ENCODE measurements at places on chromosomes 4 and X. TPM values are rescaled to one million over a fixed set of nuclear protein-coding genes. Genes with fewer than 3 reads are reported as not detected.

Gene PPP1R2C
- total RNA-seq, result not detected

Gene STK32B
- total RNA-seq, result 2.7 TPM

Gene TEX13B
- not detected for total RNA-seq

Gene RPA4
- 1.1 TPM for total RNA-seq

Gene NPY1R
- under 0.01 TPM for total RNA-seq

GRCh38 chr4:40731792-40732245, 17.9 kb upstream of the NSUN7 start:
- no peak overlapping the region for H3K27ac ChIP-seq
- DNase-seq, result no peak
- H3K4me3 ChIP-seq, result no peak overlapping the region
- H3K4me1 ChIP-seq, result no peaks in the 10 kb centered on the region

- no peaks in the 10 kb centered on the region for H3K36me3 ChIP-seq
- H3K4me1 ChIP-seq, result peaks cover 7% of the 10 kb centered on the region
- no peak for DNase-seq
- peaks cover 3% of the 10 kb centered on the region for H3K27me3 ChIP-seq
- H3K4me3 ChIP-seq, result no peak overlapping the region
Measured at GRCh38 chr4:106450249-106450648, 81.7 kb upstream of the GIMD1 start.

DNA sequence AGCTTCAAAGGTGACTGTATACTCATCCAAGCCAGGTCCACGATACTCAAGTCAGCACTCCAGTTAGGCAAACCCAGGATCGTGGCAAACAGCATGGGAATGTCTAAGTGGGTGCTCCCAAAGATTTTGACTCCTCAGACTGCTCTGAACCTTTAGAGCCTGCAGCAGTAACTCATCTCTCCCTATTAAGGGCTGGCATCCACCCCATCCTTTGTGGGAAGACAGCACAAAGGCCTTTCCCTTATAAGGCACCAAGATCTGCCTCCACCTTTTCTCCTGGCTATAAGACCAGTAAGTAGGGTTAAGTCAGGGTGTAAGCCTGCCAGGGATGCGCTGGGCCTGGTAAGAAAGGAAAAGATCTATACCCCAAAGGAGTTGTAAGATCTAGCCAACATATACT, 23.6 kb upstream of the SLC25A43 start:
- no peaks in the 10 kb centered on the region for H3K27me3 ChIP-seq
- H3K4me1 ChIP-seq, result peaks cover 17% of the 10 kb centered on the region
- peak overlapping the region; percentile 37 for H3K27ac ChIP-seq
- H3K4me3 ChIP-seq, result no peak overlapping the region

DNA sequence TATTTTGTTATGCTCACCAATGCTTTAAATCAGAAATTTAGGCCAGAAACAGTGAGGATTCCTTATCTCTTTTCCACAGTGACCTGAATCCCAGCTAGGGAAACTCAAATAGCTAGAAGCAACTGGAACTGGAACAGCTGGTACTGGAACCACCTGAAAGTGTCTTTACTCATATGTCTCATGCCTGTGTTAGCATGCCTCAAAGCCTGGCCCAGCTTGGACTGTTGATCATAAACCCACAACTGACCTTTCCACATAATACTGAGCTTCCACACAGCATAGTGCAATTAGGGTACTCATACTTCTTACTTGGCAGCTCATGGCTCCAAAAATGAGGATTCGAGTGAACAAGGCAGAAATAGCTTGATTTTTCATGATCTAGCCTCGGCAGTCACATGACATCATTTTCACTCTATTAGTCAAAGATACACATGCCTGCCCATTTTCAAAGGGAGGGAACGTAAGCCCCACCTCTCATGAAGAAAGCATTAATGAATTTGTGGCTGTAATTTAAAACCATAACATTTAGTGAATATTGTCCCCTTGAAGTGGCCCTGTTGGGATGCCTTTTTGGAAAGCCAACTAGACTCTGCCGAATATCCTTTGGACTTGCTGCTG, 80.8 kb upstream of the ACSL1 start:
- H3K27ac ChIP-seq, result no peak overlapping the region
- no peaks in the 10 kb centered on the region for H3K36me3 ChIP-seq
- no peaks in the 10 kb centered on the region for H3K4me1 ChIP-seq
- no peak overlapping the region for H3K4me3 ChIP-seq
- no peak for DNase-seq

DNA sequence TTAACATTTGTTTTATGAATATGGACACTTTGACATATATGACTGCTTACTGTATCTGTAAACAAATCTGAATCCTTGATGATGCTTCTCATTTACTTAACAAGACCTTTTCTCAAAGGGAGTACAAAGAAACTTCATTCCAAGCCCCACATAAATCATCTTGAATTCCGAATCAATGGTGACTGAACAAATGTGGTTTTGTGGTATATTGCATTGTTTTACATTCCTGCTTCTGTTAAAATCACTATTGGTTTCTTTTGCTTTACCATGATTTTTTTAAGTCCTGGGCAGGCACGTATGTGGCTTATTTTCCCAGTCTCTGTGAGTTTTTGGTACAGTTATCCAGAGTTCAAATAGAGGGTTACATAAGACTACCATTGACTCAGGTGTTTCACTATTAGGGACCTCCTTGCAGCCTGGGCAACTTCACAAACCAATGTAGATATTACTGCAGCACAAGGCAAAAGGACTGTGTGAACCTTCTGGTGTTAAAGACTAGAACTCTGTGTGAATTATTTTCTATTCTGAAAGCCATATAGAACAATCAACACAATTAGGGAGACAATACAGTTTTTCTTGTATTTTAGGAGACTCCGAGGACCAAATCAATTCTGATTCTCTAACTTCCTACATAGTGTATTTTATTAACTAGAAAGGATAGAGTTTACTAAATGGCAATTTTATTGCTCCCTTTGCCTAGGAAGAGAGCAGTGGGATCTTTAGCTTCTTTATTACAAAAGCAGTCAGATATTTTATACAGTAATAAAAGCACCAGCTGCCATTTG, 196.4 kb downstream of the GALNTL6 start:
- H3K4me3 ChIP-seq, result no peak overlapping the region
- no peaks in the 10 kb centered on the region for H3K4me1 ChIP-seq
- H3K27me3 ChIP-seq, result no peaks in the 10 kb centered on the region
- no peaks in the 10 kb centered on the region for H3K36me3 ChIP-seq
- no peak overlapping the region for H3K27ac ChIP-seq

- DNase-seq, result no peak
- no peaks in the 10 kb centered on the region for H3K36me3 ChIP-seq
- H3K27me3 ChIP-seq, result no peaks in the 10 kb centered on the region
- H3K4me1 ChIP-seq, result peaks cover 6% of the 10 kb centered on the region
- H3K27ac ChIP-seq, result no peak overlapping the region
- H3K4me3 ChIP-seq, result no peak overlapping the region
Measured at GRCh38 chr4:37816006-37816405, 10.5 kb upstream of the PGM2 start.

- H3K27me3 ChIP-seq, result no peaks in the 10 kb centered on the region
- no peak overlapping the region for H3K4me3 ChIP-seq
- H3K4me1 ChIP-seq, result peaks cover 3% of the 10 kb centered on the region
- no peak overlapping the region for H3K27ac ChIP-seq
Measured at GRCh38 chr4:106289737-106290136, 26.3 kb downstream of the TBCK start.

DNA sequence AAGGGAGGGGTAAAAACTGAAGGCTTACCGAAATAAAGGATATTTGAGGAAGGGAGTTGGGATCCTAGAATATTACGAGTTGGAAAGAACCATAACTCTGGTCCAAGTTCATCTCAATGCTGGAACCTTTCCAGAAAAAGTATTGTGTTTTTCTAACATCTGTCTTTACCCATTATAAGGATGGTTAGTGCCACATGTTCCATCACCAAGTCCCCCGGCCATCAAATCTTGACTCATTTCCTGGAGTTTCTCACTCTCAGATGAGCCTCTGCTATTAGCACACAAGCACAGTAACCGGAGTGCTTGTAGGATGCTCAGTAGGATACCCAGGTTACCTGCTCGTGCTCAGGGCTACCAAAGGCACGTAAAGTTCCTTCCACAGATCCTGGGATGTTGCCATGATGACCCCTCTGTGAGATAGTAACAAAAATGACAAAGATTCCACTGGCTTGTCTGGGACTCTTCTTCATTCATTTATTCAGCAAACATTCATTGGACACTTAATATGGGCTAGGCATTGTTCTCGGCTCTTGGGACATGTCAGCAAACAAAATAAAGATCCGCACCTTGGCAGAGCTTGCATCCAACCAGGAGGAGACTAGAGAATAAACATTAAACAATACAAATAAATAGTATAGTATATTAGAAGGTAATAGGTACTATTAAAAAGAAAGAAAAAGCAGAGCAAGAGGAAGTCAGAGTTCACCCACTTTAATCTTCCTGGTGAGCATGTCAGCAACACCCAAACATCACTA, 36.3 kb downstream of the PKD2 start:
- peaks cover 72% of the 10 kb centered on the region for H3K36me3 ChIP-seq
- H3K27me3 ChIP-seq, result no peaks in the 10 kb centered on the region
- no peak for DNase-seq
- no peak overlapping the region for H3K27ac ChIP-seq

GRCh38 chrX:50581405-50581804, 110.8 kb upstream of the DGKK start:
- no peaks in the 10 kb centered on the region for H3K4me1 ChIP-seq
- H3K4me3 ChIP-seq, result no peak overlapping the region
- no peak overlapping the region for H3K27ac ChIP-seq
- H3K36me3 ChIP-seq, result no peaks in the 10 kb centered on the region
- no peak for DNase-seq

DNA sequence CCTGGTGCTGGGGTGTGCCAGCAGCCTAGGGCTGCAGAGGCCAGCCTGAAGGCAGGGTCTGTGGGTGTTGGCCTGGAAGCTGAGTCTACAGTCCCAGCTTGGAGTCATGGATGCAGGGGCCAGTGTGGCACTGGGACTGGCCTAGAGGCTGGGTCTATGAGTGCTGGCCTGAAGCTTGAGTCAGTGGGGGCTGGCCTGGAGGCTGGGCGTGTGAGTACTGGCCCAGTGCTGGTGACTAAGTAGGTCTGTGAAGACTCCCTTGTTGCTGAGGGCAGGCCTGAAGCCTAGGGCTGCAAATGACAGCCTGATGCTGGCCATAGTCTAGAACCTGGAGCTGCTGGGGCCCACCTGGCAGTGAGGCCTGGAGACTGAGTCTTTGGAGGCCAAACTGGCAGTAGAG, 31.3 kb upstream of the ALG13 start:
- H3K27me3 ChIP-seq, result no peaks in the 10 kb centered on the region
- no peaks in the 10 kb centered on the region for H3K36me3 ChIP-seq
- no peak for DNase-seq
- no peak overlapping the region for H3K27ac ChIP-seq

GRCh38 chr4:110869114-110869513, 246.2 kb upstream of the PITX2 start:
- peak; percentile 91 for DNase-seq
- H3K36me3 ChIP-seq, result no peaks in the 10 kb centered on the region
- H3K27ac ChIP-seq, result peak overlapping the region; percentile 43
- H3K4me1 ChIP-seq, result peaks cover 44% of the 10 kb centered on the region
- H3K4me3 ChIP-seq, result no peak overlapping the region

DNA sequence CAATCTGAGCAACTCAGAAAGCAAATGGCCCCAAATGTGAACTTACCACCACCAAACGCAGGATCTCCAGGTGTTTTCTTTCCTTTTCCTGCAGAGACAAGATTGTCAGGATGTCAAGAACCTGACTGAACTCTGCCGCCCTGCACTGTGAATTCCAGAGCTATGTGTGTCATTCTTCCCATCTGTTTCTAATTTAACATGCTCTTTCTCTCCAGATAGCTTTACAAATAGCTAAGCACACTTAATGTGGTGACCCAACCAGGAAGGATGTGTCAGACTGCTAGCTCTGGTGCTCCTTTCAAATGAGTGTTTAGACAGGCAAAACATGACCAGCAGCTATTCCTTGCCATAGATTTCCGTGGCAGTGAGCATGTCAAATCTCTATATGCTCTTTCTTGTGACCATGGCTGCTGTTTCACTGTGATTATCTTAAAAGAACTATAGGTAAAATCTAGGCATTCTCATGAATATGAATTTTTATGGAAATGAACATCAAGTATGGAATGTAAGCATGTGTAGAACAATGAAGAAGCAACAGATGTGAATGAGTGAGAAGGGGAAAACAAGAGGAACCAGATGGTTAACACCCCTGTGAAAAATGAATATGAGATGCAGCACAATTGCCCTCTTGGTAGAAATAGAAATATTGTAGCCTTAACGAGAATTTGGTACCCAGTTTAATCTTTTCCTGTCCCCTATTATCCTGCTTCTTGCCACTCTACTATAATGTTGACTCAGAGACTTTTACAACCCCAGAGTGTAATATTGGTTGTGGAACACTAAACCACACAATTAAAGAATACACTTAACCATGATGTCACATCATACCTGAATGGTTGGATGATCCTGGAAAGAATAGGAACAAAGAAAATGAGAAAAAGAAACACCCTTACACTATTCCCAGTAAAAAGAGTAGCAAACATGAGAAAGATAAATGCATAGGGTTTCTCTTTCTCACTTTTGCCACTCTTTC, 247.8 kb upstream of the DKK2 start:
- no peaks in the 10 kb centered on the region for H3K36me3 ChIP-seq
- peak; percentile 37 for DNase-seq
- H3K27me3 ChIP-seq, result no peaks in the 10 kb centered on the region
- peak overlapping the region; percentile 13 for H3K4me3 ChIP-seq
- H3K4me1 ChIP-seq, result peaks cover 25% of the 10 kb centered on the region
- H3K27ac ChIP-seq, result peak overlapping the region; percentile 44

DNA sequence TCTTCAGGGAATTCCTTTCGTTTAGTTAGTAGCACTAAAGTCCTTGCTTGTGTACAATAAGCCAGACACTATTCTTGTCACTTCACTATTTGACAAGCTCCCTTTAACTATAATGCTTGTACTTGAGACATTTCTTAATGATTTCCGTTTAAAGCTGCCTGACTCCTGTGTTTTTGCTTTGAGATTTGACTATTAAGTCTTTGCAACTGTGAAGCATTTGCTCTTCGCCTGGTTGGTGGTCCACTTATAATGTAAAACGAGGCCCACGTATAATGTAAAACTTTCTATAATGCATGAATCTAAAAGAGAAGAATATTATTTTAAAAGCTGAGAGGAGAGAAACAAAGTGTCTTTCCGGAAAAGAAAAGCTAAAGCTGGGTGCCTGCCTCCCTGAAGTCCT, 204.1 kb upstream of the FAM47C start:
- H3K27ac ChIP-seq, result no peak overlapping the region
- H3K4me3 ChIP-seq, result no peak overlapping the region
- H3K36me3 ChIP-seq, result no peaks in the 10 kb centered on the region
- no peaks in the 10 kb centered on the region for H3K27me3 ChIP-seq

DNA sequence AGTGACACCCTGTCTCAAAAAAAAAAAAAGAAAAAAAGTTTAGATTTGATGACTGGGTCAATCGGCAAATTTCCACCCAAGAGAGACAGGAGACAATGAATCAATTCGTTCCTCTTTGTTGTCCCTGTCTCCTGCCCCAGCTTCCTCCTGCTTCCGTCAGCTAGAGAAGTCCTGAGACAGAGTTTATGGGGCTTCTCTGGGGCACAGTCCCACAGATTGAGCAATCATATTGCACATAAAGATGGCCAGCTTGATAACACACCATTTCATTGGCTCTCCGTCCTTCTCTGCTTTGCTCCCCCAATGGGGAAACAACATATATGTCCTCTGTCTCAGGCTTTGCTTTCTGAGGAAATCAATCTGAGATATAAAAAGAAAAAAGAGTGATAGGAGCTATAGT, 78.4 kb upstream of the FUNDC1 start:
- no peak for DNase-seq
- no peaks in the 10 kb centered on the region for H3K4me1 ChIP-seq
- H3K36me3 ChIP-seq, result no peaks in the 10 kb centered on the region
- no peak overlapping the region for H3K4me3 ChIP-seq
- H3K27me3 ChIP-seq, result no peaks in the 10 kb centered on the region
